HT1080 (cell line): ENCODE measurements at places on chromosomes 16 and 17.

DNA sequence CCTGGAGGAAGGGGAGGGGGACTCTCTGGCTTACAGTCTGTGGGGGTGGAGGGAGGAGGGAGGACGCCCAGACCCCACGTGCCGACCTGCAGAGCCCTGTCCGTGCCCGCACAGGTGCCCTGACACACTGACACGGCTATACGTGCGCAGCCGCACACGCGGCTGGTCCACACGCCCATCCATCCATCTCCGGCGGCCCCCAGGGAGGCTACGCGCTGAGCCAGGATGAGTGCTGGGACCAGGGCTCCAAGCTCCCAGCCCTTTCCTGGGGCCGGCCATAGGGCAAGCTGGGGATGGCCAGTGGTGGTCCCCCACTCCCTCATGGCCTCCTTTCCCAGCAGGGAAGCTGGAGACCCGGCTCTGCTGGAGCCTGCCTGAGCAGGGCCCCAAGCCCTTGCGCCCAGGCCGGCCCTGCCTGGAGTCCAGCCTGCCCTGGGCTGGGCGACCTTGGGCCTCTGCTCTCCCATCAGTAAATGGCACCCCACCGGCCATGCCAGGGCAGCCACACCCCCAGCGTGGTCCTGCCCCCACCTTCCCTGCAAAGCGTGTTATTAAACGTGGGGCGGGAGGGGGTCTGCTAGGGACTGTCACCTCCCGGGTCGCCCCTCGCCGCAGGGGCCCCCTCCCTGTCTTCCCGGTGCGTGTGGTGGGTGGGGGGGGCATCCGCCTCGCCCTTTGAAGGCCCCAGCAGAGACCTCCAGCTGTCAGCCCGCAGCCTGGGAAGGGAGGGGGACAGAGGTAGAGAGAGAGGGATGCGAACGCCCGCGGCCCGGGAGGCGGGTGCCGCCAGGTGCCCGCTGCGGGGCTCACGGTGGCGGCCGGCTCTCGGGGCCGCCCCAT lies 863 bp downstream of the CASKIN1 start:
- no peak for DNase-seq

- DNase-seq = no peak
Measured at GRCh38 chr17:8133399-8133798, 9.5 kb upstream of the HES7 start.

DNA sequence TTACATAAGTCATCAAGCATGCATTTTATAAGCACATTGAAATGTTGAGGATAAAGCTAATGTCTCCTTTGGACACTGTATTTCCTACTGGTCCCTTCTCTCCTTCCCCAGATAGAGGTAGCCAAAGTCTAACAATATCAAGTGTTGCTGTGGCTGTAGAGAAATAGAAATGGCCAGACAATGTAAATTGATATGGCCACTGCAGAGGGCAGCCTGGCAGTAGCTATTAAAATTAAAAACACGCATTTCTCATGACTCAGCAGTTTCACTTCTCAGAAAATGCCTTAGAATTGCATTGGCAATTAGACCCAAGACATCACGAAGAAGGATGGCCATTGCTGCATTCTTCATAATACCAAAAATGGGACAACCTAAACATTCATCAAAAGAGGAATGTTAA lies 46.8 kb upstream of the MRTFB start:
- DNase-seq = peak; percentile 8

- no peak for DNase-seq
Measured at GRCh38 chr16:2874032-2874911, 8.7 kb upstream of the FLYWCH2 start.

DNA sequence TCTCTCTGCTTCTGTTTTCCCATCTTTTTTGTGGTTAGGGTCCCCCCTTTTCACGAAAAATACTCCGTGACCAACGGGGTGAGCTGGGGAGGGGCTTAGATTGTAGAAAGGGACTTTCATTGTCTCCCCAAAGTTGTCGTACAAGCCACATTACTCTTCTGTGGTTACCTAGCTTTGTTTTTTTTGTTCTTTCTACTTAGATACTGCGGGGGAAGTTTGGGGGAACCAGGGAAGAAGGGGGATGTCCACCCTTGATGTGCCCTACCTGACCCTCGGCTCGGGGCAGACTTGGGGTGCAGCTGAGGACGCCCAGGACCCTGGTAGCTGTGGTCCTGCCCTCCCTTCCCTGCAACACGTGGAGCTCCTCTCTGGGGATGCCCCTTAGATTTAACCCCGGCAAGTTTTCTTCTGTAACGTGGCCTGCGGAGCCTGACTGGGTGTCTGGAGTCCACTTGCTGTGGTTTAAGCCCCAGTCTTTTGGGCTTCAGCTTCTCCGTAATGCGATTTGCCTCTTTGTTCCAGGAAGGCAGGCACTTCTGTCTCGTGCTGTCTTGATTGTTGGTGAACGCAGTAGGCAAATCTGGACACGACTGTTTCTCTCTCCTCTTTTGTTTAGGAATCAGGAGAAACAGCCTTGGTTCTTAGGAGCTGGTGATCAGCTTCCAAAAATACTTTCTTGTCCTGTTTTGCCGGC lies 892 bp downstream of the ABCC1 start:
- peak; percentile 38 for DNase-seq

DNA sequence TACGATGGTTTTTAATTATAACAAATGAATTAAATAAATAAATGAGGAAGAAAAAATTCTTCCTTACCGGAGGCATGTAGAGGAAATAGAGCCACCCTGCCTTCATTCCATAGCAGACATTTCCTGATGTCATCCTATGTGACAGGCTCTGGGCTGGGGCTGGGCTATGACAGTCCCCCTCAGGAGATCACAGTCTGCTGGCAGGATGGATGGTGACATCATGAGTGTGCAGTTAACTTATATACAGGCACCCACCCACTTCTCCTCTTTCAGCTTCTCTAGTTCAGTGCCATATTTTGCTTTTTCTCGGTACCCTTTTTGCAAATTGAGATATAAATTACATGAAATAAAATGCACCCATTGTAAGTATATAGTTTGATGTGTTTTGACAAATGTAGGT lies 6.4 kb upstream of the CMTM3 start:
- no peak for DNase-seq

DNA sequence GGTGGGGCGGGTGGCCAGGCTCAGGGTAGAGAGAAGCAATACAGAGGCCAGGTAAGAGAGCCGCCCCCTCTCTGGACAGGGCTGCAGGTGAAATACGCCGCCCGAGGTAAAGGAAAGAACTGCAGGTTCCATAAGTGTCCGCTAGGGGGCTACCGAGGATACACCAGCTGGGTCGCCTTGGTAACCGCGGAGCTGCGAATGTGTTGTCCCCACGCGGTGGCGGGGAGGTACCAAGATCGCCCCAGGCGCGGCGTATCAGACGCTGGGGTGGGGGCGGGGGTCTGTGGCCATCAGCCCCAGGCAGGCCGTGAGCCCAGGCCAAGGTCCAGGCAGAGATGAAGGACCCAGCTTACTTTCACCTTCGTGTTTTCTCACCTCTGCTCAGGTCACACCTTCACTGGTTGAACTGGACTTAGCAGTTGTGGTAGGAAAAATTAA lies 18.4 kb upstream of the ZFP90 start:
- DNase-seq = peak; percentile 48

DNA sequence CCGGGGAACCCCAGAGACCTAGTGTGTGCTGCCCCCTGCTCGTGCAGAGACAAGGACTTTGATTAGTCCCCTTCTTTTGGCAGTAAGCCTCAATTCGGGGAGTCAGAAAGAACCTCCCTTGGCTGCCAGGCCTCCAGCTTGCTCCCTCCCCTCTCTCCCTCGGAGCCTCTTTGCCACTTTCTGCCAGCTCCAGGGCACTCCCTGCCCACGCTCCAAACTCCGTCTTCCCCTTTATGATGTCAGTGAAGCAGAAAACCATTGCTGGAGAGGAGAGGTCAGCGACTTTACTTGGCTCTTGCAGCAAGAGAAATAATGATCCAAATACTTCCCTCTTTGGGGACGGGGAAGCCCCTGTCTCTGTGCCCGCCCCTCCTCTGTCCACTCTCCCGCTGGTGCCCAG lies 28.1 kb downstream of the TTYH2 start:
- no peak for DNase-seq

DNA sequence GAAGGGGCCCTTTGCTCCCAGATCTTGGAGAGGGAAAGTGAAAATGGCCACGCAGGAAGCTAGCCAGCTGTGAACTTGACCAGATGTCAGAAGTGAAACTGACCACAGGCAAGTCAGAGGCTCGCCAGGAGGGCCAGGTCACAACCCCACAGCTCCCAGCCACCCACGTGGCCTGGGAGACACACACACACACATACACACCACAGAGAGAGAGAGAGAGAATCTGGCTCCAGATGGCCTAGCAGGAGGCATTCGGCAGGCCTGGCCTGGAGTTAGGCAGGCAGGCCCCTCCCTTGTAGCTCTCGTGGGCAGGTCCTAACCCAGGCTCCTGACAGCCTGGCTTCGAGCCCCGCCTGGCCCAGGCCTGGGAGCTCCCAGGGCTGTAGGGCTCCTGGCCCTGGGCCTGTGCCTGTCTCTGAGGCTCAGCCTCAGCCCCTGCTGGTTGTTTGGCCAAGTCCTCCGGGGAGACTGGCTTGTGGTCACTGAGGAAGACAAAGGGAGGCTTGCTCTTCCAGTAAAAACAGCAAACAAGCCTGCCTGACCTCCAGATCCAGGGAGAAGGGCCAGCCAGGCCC lies 20.2 kb downstream of the NGFR start:
- peak; percentile 60 for DNase-seq

GRCh38 chr17:7462474-7463371 lies 16.7 kb downstream of the ZBTB4 start:
- no peak for DNase-seq

DNA sequence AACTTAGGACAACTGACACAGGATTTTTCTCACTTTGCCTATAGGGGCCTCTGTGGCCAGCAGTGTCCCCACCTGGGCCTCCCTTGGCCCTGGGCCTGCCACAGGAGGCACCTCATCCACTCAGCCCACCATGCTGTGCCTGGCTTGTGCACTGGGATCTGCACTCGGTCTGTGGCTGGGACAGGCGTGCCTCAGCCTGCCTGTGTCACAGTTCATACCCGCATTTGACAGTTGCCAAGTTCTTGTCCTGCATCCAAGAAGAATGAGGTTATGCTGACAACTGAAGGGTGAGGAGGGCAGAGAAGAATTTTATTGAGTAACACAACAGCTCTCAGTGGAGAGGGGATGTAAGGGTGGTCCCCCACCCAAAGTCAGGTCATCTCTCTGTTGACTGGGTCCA lies 36.0 kb downstream of the ZFP90 start:
- DNase-seq = no peak

- no peak for DNase-seq
Measured at GRCh38 chr17:8451933-8452614, 16.4 kb downstream of the NDEL1 start.

GRCh38 chr17:12867726-12868125 lies 78.4 kb downstream of the ARHGAP44 start:
- no peak for DNase-seq

DNA sequence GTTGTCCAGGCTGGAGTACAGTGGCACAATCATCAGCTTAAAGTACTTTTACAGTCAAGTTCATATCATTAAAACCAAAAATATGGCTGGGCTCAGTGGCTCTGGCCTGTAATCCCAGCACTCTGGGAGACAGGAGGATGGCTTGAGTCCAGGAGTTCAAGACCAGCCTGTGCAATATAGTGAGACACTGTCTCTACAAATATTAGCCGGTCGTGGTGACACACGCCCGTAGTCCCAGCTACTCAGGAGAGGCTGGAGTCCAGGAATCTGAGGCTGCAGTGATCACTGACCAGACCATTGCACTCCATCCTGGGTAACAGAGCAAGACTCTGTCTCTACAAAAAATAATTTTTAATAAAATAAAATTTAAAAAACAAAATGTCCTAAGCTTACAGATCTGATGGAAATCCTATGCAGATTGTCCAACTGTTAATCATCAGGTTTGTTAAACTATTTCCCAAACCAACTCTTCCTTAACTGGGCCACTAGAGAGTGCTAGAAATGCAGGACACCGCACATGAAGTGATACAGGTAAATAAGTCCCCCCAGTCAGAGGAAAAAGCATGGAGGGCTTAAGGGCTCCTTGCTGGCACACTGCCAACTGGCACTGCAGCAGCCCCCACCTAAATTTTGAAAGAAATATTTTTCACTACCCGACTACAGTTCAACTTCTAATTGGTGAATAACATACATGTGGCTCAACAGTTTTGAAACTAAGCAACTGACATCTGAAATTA lies 2.8 kb downstream of the USP22 start:
- peak; percentile 63 for DNase-seq

- no peak for DNase-seq
Measured at GRCh38 chr17:77679589-77679988, 278.9 kb upstream of the TNRC6C start.

- peak; percentile 56 for DNase-seq
Measured at GRCh38 chr17:78735832-78736525, 46.1 kb downstream of the CYTH1 start.

GRCh38 chr16:66508914-66509496 lies 40.9 kb downstream of the TK2 start:
- no peak for DNase-seq

DNA sequence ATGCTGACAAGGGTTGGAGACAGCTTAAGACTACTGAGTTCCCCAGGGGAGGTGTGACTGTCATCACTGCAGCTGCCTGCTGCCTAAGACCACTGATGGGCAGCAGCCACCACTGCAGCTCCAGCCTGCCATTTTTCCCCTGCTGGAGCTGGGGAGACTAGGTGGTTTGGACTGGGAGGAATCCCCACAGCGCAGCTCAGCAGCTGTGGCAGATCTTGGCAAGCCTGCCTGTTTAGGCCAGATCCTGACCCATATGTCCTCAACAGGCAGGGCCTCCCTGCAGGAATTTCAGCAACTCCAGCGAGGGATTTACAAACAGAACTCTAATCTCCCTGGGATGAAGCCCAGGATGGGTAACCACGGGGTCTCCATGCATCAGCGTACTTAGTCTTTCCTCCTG lies 356.4 kb upstream of the TOM1L1 start:
- peak; percentile 1 for DNase-seq

- peak; percentile 6 for DNase-seq
Measured at GRCh38 chr16:7182510-7183109, 150.0 kb upstream of the RBFOX1 start.

- no peak for DNase-seq
Measured at GRCh38 chr16:77705351-77705750, 17.0 kb upstream of the NUDT7 start.

DNA sequence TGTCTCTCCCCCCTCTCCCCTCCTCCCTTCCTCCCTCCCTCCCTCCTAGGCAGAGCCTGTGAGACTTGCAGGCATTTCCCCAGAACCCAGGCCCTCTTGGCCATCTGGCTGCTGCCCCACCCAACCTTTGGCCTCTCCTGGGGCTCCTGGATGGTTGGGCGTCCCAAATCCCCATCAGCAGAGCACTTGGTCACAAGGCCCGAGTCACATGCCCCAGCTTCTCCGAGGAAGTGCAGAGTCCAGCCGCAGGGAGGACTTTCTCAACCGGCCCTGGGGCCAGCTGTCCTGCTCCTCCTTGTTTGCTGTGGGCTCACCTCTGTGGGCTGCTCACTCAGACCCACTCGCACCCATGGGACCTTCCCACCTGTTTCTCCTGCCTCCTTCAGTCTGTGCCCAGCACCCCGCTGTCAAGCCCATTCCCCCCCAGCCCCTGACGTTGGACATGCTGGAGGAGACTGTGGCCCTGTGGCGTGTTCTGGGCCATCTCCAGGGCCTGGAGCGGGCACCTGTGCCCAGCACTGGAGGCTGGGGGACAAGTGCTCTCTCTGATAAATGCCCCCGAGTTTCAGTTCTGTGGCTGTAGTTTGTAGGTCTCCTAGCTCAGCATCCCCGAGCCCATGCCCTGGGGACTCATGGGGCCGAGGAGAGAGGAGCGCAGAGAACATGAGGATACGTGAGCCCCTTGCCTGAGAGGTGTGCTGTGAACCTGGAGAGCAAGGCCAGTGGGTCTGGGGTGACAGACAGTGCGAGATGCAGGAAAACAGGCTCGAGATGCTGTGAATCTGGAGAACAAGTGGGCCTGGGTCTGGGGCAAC lies 42.3 kb upstream of the ZNF750 start:
- no peak for DNase-seq
